Hematopoietic multipotent progenitor cell (in vitro differentiated cells): ENCODE measurements at places on chromosomes 2 and 18.

GRCh38 chr2:110993557-110994231 is 127.0 kb upstream of the BCL2L11 start:
- peak; percentile 26 for DNase-seq

GRCh38 chr2:214649440-214650205 is 159.9 kb downstream of the BARD1 start:
- DNase-seq, result no peak

DNA sequence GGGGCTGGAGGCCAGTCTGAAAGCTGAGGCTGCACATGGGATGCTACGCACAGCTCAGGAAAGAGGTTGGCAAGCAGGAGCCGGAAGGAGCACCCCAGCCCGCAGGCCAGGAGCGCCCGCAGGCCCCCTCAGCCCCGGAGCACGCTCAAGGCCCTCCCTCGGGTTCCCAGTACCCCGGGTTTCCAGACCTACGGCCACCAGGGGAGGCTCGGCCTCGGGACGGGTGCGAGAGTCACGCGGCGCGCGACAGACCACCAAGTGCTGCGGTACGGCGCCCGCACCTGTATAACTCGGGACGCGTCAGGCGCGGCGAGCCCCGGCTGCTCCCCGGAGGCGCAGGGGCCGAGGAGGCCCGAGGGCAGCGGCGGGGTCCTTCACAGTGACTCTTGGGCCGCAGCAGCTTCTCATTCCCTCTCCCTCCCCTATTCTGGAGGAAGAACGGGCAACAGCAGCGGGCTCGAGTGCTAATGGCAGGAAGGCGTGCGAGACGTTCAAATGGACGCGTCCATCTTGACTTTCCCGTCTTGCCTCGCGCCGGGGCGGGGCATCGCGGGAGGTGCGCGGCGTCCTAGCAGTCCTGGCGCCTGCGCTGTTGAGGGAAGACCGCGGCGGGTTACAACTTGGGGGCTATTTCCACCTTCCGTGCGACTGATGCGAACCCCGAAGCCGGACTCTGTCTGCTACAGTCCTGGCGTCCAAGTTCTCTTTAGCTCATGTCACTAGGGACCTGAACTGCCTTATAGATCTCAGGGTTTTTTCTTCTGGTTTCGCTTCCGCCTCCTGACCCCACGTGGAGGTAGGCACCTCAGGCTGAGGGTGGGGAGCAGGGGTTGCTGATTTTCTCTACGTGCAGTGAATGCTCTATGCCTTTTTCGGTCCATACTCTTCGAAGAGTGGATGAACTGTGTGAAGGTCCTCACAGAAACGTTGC is at the start of gene ANAPC1:
Gene ANAPC1 (minus strand): TSS at position 533 of the 931 bp plus-strand sequence. CDS start 3,368 bp downstream, outside the sequence.
- DNase-seq, result peak; percentile 89

DNA sequence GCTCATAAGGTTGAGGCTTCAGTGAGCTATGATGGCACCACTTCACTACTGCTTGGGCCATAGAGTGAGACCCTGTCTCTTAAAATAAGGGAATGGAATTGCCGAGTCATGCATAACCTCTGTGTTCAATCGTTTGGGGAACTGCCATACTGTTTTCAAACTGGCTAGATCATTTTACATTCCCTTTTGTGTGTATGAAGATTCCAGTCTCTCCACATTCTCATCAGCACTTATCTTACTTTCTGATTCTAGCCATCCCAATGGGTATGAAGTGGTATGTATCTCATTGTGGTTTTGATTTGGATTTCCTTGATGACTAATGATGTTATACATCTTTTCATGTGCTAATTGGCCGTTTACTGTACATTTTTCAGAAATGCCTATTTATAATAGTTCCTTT is 23.7 kb downstream of the MARCHF7 start:
- DNase-seq, result no peak

DNA sequence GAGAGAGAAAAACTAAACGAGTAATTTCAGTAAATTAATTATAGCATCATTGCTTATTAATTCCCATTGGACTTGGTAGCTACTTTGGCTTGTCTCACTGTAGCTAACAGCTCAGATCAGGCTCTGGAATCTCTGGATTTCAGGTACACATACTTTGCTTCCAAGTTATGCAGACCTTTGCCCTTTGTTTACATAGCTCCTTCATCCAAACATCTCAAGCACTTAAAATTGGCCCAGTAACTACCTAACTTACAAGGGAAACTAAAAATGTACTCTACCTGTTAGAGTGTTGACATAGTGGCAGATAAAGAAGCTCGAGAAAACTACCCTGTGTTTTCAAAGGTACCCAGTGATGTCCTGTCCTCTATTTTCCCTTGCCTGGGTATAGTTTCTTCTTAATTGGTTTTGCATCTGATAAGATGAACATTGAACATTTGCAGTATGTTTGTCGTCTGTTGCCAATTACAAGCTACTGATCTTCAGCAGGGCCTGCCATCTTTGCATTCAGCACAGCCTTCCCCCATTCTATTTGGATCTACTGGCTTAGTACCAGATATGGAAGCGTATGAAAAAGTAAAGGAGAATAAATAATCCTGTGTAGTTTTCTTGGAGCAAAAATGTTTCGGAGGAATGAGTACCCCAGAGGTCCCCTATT is 601.5 kb upstream of the FANCL start:
- no peak for DNase-seq

DNA sequence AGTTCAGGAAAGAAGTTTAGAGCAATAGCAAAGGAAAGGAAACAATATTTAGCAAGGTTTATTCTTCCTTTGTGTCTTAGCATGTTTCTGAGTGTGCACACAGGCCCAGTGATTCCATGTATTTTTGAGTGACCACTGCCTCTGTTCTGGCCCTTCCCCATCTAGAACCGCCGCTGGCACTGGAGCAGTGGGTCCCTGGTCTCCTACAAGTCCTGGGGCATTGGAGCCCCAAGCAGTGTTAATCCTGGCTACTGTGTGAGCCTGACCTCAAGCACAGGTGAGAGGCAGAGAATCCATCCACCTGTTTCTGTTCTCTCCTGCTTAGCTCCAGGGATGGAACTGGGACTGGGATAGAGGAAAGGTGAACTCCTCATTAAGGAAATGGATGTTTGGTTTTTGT is 2.4 kb downstream of the REG1A start:
- DNase-seq, result no peak

GRCh38 chr2:69214898-69215297 is 172.1 kb downstream of the GFPT1 start:
- DNase-seq, result peak; percentile 74

- no peak for DNase-seq
Measured at GRCh38 chr2:205675861-205676516, 6.3 kb upstream of the NRP2 start.

DNA sequence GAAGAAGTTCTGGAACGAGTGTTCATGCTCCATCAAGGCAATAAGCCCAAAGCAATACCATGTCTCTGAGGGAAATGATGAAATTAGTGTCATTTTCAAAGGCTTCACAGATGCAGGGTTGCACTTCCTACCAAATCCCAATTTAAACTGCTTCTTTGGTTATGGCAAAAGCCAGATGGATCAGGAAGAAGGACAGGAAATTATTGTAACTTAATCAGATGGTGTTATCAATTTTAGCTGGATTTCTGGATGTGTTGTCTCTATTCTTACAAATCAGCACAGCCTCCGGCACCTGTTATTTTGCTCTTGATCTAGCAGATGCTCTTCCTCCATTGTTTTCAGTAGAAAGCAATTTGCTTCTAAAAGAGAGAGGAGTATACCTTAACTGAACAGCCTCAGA is 693.4 kb downstream of the SOCS6 start:
- DNase-seq, result no peak

GRCh38 chr2:27431395-27431794 is 3.0 kb downstream of the NRBP1 start:
- no peak for DNase-seq

DNA sequence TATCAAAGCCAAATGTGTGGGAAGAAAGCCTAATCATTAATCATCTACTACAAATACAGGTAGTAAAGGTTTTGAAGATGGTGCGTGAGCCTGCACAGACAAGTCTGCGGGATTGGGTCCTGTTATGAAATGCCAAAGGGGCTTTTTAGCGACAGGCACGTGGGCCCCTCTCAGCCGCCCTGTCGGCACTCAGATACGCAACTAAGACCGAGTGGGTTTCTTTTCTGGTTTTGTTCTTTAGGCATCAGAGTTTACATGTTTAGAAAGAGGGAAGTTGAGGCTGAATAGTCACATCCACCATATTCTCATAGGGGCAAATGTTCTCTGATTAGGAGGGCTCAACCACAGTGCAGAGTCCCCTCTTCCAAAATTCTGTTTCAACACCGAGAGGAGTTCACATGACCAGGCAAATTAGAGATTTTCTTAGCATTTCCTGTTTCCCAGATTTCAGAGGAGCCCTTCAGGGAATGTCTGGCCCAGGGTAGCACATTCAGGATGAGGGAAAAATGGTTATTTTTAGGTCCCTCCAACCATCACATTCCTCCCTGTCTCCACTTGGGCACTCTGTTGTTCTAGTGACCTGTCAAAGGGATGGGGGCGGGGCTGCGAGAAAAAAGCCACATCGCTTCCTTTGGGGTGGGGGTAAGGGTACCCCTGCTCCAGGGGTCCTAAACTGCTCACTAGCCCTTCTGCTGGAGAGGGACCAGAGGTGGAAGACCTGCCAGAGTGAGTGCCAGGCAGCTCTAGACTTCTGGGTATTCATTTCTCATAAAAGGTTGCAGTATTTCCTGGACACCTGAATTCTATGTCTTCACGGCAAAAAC is 159.2 kb downstream of the BCL2 start:
- no peak for DNase-seq

DNA sequence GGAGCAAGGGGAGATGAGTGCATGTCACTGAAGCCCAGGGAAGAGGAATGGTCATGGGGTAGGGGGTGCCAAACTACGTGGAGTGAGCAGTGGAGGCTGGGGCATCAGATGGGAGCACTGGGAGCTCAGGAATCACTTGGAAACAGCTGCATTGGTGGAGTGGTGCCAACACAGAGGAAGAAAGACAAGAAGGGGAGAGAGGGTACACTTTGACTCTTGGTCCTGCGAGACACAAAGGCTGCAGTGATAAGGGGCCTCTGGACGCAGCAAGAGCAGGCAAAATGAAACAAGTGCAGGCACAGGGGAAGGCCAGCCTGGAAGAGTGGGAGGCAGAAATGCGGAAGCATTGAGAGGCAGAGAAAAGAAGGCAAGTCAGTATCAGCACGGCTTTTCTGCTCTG is 134.7 kb upstream of the SMIM21 start:
- no peak for DNase-seq

DNA sequence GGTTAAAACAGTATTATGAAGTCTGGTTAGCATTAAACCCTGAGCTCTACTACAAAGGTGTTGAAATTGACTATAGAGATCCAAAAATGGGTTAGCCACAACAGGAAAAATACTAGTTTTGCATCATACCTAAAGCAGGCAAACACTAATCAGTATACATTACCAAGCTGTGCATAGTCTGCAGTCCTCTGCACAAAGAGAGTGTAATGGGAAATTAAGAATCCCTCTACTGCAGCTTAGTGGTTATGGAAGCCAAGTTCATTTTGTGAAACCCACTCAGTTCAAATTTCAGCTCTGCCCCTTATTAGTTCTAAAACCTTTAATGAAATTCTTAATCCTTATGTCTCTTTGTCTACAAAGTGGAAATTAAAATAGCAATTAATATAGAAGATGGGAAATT is 192.1 kb downstream of the MBD2 start:
- DNase-seq, result no peak

DNA sequence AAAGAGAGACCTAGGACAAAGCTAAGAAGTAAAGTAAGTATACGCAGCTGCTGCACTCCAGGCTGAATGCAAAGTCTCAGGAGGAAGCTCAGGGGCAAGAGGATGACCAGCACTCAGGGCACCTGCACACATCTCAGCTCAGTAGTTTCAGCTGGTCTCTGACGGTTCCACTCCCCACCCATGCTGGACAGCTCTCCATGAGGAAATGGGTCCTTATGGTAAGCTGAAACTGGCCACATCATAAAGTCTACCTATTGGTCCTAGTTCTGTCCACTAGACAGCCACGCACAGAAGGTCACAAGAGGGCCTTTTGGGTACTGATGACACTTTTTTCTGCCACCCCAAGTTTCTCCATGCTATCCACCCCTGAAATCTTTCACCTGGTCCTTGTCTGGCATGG is 215.3 kb downstream of the TTC32 start:
- no peak for DNase-seq

GRCh38 chr18:63158676-63159291 is 160.8 kb downstream of the BCL2 start:
- no peak for DNase-seq

- no peak for DNase-seq
Measured at GRCh38 chr2:35374845-35375244, 980.7 kb upstream of the CRIM1 start.

DNA sequence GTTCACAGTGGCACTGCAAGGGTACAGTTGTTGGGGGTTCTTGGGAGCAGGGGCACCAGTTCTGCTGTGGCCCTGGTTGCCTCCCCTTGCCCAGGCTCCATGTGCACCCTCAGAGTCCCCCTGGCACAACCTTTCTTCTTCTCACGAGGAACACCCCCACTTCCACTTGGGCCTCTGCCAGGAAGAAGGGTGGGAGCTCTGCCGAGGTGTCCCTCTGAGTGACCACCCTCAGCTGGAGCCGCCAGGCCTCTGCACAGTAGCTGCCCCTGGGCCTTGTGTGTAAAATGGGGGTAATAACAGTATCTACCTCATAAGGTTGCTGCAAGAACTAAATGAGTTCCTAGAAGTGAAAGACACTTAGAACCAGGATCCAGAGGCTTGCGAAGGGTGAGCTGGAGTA is 8.4 kb downstream of the TPRKB start:
- DNase-seq, result no peak

DNA sequence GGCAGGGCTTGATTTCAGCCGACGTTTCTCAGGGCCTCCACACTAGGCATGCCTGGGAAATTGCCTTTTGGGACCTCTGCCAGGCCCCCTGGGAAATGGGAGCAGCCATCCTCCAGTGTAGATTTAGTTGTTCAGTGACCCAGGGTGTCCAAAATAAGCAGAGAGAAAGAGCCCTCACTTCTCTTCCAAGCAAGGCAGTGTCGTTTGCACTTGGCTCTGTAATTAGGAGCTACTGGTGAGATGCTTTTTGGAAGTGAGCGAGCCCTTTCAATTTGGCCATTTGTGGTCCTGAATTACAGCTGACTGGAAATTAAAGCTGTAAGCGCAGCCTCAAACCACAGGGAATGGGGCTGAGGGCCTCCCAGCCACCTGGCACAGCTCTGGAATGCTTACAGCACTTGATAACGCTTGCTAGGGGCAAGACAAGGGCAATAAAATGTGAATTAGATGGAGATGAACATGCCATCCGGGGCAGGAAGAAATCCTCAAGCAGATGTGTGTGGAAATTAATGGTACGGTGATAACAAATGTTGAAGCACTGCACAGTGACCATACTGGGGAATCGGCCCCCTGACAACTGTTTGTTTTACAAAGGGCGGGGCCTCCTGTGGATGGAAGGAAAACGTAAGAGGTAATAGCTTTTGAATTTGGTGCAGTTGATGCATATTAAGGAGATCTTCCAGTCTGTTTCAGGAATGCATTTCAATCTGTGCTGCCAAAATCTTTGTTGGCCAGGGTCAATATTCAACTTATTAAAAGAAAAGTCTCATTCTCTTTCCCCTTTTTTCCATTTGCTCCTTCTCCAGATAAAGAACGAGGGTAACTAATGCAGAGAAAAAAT is 173.1 kb downstream of the UXS1 start:
- no peak for DNase-seq

DNA sequence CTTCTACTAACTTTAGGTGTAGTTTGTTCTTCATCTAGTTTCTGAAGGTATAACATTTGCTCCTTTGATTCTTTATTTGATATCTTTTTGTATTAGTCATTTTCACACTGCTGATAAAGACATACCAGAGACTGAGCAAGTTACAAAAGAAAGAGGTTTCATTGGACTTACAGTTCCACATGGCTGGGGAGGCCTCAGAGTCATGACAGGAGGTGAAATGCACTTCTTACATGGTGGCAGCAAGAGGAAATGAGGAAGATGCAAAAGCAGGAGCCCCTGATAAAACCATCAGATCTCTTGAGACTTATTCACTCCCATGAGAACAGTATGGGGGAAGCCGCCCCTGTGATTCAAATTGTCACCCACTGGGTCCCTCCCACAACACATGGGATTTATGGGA is 544.4 kb upstream of the DSEL start:
- DNase-seq, result no peak
